ENCODE measurements at places on chromosomes 5 and 9. TPM values are rescaled to one million over a fixed set of nuclear protein-coding genes. Genes with fewer than 3 reads are reported as not detected.

SLC22A4 gene
- 3.7 TPM for polyA plus RNA-seq

NDOR1 gene
- 9.2 TPM for polyA plus RNA-seq

TCERG1 gene
- polyA plus RNA-seq: 23.4 TPM

AFAP1L1 gene
- polyA plus RNA-seq: 32.2 TPM

SLC46A2 gene
- polyA plus RNA-seq: 0.08 TPM

SLCO4C1 gene
- not detected for polyA plus RNA-seq

ECSCR gene
- polyA plus RNA-seq: 55.3 TPM

RPP25L gene
- 31.7 TPM for polyA plus RNA-seq

C8G gene
- polyA plus RNA-seq: 1.0 TPM

- DNase-seq: no peak
These were observed 614.1 kb downstream of the PTPRD start for GRCh38 chr9:9998491-9999287.

- no peak for DNase-seq
These were observed 223.5 kb upstream of the MEF2C start for GRCh38 chr5:89106480-89106879.

- peak; percentile 88 for DNase-seq
These were observed 98.9 kb upstream of the PHYKPL start for GRCh38 chr5:178331491-178331996.

DNA sequence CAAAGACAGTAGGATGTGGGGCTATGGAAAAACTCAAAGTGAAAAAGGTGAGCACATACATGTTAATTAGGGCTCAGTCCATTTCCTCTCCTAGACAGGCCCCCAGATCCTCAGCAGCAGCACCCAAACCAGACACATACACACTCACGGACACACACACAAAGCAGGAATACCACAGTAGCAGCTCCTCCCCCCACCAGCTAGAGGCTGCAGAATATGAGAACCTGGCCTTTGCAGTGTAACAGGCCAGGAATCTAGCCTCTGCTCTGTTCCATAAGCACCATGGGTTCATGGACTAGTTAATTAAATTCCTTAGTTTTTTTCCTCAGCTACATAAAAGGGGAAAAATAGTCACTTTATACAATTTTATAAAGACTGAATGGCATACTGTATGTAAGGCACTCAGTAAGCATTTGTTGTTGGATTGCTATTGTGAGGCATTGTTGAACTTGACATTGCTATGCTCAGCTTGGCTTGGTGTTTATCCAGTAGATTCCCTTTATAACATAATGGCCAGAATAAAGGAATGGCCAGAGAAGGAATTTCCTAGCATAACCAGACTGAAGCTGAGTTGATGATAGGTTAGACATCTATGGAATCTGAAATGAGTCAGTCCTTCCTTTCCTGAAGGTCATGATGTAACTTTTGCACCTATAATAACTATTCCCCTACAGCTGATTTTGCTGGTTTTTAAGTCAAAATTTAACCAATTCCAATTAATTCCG lies 186.8 kb downstream of the SEMA5A start:
- no peak for DNase-seq

GRCh38 chr5:54415147-54415546 lies 40.4 kb upstream of the HSPB3 start:
- no peak for DNase-seq

- DNase-seq: no peak
These were observed 7.9 kb upstream of the KCNMB1 start for GRCh38 chr5:170397059-170397458.

DNA sequence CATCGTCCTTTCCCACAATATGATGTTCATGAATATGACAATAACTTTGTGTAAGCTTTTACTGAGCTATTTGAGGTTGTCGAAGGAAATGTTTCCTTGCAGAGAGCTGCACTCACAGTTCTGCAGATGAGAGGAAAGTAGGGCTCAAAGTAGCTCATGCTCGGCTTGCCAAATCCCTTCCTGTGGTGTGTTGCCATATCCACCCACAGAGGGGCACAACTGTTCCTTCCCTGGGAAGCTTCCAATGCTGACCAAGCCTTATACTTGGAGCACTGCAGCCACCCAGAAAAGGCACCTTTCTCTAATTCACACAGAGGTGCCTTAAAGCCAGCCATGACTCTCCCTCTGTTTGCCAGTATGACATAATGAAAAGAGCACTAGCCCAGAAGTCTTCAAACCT lies 390.3 kb downstream of the CAAP1 start:
- DNase-seq: no peak

DNA sequence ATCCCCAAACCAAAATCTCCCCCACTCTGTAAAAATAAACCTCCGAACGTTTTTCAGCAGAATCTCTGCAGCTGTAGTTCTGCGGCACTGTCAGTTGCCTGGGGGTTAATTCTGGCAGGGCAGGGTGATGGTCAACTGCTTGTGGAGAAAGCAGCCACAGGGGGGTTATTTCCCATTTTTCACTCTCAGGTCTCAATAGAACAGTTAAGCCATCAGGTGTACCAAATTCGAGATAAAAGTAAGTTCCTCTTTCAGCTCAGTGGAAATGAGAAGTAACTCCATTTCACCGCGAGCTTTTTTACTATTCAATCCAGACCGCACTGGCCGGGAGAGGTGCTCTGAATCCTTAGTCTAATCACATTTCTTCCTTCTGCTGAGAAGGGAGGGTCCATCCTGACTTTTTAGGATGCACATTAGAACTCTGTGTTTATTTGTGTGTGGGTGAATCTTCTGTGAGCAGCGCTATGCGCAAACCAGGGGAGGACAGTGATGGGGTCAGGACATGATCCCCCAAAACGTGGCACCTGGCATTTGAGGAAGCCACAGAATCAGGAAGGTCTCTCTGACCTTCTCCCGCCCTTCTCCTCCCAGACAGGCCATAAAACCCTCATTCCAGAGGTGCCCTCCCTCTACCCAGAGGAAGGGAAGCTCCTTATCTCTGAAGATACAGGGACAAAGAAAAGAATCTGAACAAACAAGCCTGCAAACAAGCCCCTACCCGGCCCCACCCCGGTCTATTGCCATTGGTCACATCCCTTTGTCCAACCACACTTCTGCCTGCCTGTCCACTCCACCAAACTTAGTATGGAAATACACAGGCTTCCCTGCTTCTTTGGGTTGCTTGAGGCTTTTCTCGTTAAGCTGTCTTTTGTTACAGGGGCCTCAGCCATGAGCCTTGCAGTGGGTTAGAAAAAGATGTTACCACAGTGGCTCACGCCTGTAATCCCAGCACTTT lies 229.0 kb downstream of the ROR2 start:
- DNase-seq: no peak

DNA sequence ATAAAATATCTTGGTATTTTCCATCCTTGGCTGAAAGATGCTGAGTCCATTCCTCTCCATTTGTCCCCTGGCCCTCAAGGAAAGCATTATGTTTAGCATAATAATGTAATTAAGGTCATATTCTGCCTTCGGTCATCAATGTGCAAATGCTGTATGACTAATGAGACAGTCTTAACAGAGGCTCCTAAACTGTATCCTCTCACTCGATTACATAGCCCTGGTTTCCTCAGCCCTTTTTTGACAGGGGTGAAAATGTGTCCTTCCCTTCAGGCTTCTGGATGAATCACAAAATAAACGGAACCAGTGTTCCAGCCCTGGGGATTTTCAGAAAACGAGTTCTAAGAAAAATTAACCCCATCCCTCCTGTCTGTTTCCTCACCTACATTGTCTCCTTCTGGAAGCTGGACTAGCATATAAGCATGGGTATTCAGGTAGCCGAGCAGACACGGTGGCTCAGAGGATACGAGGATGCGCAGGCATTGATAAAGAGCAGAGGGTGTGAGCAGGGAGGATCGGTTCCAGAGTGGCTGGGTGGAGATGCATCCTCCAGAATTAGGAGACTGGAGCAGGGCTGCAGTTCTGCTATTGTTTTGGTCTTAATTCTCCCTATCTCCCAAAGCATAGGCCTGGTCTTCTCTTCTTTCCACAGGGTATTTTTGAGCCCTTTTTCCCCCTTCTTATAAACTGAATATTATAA lies 742.9 kb downstream of the TLR4 start:
- no peak for DNase-seq

- no peak for DNase-seq
These were observed 17.9 kb upstream of the FBP1 start for GRCh38 chr9:94657021-94657725.

DNA sequence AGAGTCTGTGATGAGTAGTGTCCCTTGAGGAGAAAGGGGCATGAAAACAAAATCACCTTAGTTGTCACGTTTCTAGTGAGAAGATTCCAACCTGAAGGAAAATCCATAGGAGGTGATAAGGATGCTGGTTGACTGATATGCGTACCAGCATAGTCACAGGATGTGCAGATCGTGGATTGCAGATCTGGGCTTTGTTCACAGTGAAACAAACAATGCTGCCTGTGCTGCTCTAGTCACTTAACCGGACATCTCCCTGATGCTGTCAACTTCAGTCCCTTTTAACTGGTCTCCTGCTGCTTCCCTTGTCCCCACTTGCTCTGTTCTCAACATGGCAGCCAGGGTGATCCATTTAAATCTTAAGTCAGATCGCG lies 89.7 kb downstream of the IQGAP2 start:
- no peak for DNase-seq

- DNase-seq: no peak
These were observed 12.0 kb downstream of the PCDHAC2 start for GRCh38 chr5:140978260-140978659.

DNA sequence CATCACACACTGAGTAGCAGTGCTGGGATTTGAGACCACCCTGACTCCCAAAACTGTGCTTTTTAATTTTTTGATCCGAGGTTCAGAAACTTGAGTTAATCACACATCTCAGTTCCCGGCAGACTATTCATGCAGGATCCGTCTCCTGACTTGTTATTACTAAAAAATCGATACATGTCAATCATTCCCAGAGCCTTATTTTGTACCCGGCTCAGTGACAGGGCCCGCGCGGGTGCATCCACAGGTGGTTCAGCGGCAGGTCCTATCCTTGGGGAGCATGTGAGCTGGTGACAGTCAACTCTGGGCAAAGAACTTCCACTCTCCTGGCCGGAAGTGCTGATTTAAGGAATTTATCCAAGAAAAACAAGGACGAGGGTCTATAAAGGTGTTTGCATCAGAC lies 95.9 kb upstream of the MVB12B start:
- DNase-seq: no peak

- DNase-seq: no peak
These were observed 831 bp downstream of the RMRP start for GRCh38 chr9:35656831-35657545.

- DNase-seq: no peak
These were observed 1.9 kb downstream of the FGF1 start for GRCh38 chr5:142683881-142684505.

DNA sequence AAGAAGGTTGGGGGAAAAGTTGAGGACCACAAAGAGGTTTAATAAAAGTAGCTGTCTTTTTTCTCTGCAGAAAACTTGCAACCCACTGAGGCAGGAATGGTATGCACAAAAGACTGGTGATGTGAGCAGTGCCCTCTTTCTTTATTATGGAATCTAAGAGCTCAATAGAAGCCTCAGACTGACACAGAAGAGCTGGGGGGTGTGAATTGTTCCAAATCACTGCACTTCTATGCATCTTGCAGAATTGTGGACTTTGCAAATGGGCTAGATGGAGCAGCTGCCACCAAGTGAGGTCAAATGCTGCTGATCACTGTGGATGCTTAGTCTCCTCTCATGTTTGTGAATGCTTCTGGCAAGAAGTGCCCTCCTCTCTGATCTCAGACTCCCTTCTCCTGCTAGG lies 227.1 kb downstream of the ZSWIM6 start:
- no peak for DNase-seq

DNA sequence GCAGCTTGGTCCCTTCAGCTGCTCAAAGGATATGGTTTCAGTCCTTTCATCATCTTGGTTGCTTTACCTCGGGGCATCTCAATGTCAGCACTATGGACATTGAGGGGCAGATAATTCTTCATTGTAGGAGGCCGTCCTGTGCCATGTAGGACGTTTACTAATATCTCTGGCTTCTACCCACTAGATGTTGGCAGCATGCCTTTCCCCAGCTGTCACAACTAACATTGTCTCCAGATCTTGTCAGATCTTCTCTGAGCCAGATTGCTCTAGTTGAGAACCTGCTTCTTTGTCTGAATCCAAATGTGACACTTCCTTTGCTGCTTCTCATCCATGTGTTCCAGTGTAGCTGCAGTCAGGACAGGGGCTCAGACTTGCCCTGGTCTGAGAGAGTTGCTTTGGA lies 10.3 kb downstream of the PTPA start:
- DNase-seq: no peak

DNA sequence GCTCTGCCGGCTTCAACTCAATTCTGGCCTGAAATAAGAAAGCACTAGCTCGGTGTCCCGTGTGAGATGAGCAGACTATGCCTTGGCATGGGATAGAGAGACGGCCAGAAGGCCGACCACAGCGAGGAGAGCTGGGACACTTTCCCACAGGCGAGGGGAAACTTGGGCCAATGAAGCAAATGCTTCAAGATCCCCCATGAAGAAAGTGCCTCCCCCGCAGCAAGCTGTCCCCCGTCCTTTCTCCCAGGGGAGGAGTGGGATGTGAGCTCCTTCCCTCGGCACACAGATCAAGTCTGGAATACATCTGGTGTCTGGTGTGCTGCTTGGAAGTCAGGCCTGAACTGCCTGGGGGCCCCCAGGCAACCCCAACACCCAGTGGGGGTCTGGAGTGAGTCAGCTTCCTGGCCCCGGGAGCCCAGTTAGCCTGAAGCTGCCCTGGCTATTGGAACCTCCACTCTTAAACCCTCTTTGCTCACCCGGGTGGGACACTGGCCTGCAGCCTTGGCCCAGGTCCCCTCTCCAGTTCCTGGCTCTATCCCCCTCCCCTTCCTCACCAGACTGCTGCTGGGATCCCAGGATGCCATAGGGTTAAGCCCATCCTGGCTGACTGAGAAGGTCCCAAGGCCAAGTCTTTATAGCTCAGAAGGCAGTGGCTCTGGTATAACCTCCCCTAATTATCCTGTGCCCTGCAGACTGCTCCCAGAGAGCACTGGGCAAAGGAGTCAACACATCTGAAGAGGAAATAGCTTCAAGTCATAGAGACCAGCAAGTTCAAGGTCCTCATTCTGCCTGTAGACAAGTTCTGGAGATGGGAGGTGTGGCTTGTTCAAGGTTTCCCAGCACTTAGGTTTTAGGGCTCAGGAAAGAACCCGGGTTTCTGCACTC lies 205.3 kb downstream of the TTLL11 start:
- peak; percentile 29 for DNase-seq

DNA sequence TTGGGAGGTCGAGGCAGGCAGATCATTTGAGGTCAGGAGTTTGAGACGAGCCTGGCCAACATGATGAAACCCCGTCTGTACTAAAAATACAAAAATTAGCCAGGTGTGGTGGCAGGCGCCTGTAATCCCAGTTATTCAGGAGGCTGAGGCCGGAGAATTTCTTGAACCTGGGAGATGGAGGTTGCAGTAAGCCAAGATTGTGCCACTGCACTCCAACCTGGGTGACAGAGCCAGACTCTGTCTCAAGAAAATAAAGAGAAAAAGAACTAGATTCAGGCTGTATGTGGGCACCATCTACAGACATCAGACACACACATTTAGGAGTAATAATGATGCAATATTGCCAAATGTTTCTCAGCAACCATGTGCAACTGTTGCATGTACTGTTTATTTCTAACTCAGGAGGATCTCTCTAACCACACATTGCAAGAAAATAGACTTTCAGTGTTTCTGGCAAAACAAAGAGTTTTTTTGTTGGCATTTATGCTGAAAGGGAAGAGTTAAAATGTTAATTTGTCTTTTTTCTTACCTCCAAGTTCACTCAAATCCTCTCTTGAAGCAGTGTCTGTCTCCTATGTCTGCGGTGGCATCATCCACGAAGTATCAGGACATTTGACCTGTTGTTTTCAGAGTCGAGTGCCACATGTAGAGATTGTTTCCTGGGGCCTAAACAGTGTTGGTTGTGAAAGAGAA lies 5.1 kb upstream of the ORM1 start:
- no peak for DNase-seq

All from heart left ventricle (tissue), 16 donors.